ELF-1 (cell line): ENCODE measurements at places on chromosomes 4 and X.
A peak's percentile ranks its signal among the peaks of the same experiment; 100 is the strongest.

GRCh38 chr4:110770353-110770752, 147.5 kb upstream of the PITX2 start:
- no peak for DNase-seq

GRCh38 chr4:69999420-69999819, 3.7 kb downstream of the STATH start:
- no peak for DNase-seq

GRCh38 chr4:98997166-98997565, 1.6 kb downstream of the METAP1 start:
- no peak for DNase-seq

DNA sequence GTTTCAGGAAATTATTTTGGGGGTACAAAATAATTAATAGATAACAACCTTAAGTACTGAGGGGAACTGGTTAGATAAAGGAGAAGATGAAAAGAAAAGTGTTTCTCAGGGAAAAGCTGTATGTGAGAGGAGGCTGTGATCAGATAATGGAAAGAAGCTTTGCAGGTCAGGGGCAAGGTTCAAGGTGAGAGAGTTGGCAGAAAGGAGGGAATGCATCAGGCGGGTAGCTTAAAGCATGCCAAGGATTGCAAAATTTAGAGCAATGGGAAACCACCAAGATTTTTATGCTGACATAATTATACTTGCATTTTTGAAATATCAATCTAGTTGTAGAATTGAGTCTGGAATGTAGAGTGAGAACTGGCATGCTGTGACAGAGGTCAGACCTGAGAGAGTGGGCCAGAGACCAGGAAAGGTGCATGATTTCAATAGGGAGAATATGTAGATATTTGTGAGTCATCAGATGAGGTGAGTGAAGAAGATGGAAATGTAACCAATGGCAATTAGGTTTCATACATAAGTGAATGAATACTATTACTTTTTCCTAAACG, 508.7 kb downstream of the TRIML1 start:
- no peak for DNase-seq

GRCh38 chrX:154027022-154027402, 7.3 kb upstream of the IRAK1 start:
- no peak for DNase-seq

DNA sequence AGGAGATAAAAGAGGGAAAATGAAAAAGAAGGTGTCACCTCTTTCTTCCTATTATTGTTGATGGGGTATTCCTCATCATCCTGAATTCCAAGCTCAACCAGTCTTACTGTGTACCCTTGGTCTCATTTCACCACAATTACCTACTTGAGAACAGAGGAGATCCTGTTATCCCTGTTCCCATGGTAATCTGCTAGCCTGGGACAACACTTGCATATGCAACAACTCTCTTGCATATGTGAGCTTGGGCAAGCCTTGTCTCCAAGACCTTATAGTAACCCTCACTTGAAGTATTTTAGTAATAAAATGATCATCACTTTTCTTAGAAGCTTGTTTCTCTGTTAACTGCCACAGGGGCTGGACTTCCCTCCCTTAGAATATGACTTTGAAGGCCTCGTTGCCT, 253.7 kb downstream of the NAP1L3 start:
- DNase-seq = no peak

- no peak for DNase-seq
Observed at GRCh38 chr4:167399201-167399600, 164.9 kb upstream of the SPOCK3 start.

GRCh38 chr4:168694667-168695066, 197.8 kb downstream of the PALLD start:
- DNase-seq = no peak

DNA sequence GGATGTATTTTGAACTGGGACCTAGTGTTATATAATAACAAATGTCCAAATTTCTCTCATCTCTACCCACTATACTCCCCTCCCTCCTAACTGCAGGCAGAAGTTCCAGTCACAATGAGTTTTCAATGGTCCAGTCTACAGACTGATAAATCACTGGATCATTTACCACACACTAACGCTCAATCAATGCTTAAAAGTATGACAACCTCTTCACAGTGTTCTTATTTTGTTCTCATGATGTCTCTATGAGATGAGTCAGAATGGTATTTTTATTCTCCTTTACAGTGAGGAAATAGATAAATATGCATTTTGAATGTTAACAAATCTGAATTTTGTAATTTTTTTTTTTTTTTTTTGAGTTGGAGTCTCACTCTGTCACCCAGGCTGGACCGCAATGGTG, 83.7 kb upstream of the ETNPPL start:
- no peak for DNase-seq

GRCh38 chrX:75603833-75604232, 81.0 kb upstream of the ZDHHC15 start:
- DNase-seq = peak; percentile 2

GRCh38 chrX:153953892-153954557, 9.6 kb upstream of the RENBP start:
- peak; percentile 27 for DNase-seq
